SW480 (cell line): ENCODE measurements at places on chromosomes 16 and 17.

- no peak for DNase-seq
Observed at GRCh38 chr16:88550246-88550661, 19.9 kb upstream of the ZC3H18 start.

DNA sequence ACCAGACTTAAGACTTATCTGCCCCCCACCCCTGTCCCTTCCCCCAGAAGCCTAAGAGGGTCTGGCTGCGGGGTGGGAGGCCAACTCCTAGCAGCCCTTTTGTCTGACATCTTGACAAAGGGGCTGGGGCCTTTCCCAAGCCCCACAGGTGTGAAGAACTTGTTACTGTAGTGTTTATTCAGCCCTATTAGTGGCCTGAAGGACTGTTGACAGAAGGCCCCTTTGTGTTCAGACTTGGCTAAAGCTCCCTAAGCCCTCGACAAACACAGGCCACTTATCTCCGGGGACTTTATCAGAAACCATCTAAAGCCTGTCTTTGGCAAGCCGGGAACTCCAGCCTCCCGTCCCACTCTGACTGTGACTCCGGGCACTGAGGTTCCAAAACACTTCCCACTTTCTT is 129.8 kb downstream of the NTN1 start:
- no peak for DNase-seq

DNA sequence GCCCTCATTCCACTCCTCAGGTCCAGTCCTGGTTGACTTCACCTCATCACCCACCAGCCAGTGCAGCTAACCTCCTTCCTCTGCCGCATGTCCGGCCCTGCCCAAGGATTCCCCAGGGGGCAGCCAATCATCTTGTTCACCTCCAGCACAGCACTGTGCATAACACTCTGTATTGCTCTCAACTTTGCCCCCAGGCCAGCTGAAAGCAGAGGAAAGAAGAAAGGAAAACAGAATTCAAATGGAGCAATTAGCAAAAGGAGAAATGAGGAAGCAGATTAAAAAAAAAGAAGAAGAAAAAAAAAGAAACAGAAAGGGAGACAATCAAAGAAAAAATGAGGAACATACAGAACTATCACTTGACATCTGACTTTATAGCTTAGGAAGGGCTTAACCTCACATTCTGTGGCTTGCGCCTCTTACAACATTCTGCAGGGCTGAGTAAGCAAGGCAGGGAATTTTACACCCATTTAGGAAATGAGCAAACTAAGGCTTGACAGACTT is 26.1 kb downstream of the GAS7 start:
- no peak for DNase-seq

DNA sequence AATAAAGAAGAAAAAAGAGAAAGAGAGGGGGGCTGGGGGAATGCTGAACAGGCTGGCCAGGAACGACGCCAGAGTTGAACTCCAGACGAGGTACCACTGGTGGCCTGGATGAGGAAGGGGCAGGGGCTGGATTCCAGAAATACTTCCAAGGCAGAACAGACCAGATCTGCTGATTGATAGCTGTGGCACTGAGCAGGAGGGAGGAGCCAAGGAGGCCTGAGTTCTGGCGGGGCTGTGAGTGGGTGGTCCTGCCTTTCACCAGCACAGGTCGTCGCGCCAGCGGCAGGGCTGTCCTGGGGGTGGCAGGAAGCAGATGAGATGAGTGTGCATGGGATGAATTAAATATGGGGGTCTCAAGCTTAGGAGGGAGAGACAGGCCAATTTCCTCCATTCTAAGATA is 5.5 kb downstream of the CCDC42 start:
- DNase-seq = no peak

DNA sequence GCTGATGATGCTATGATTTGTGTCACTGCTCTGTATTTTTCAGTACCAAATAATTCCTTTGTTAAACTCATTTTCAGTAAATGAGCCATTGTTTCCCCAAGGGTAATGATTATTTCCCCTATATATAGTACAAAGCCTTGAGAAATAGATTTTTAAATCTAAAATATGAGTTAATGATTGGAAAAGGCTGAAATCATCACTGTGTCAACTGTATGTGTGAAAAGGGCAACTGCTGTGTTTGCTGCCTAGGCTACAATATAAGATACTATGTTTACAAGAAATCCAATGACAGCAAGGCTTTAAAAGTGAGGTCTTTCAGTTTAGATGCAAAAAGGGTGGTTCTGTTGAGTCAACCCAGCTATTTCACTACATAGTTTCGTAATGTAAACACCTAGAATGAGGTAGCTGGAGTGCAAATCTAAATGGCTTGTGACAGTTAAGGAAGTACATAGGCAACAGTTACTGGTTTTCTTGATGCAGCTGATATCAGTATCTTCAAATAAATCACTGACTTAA is 15.3 kb downstream of the NLK start:
- DNase-seq = no peak

- DNase-seq = no peak
Observed at GRCh38 chr17:70053241-70054234, 21.5 kb upstream of the KCNJ16 start.

- DNase-seq = no peak
Observed at GRCh38 chr17:82892899-82893565, 53.2 kb upstream of the ZNF750 start.

DNA sequence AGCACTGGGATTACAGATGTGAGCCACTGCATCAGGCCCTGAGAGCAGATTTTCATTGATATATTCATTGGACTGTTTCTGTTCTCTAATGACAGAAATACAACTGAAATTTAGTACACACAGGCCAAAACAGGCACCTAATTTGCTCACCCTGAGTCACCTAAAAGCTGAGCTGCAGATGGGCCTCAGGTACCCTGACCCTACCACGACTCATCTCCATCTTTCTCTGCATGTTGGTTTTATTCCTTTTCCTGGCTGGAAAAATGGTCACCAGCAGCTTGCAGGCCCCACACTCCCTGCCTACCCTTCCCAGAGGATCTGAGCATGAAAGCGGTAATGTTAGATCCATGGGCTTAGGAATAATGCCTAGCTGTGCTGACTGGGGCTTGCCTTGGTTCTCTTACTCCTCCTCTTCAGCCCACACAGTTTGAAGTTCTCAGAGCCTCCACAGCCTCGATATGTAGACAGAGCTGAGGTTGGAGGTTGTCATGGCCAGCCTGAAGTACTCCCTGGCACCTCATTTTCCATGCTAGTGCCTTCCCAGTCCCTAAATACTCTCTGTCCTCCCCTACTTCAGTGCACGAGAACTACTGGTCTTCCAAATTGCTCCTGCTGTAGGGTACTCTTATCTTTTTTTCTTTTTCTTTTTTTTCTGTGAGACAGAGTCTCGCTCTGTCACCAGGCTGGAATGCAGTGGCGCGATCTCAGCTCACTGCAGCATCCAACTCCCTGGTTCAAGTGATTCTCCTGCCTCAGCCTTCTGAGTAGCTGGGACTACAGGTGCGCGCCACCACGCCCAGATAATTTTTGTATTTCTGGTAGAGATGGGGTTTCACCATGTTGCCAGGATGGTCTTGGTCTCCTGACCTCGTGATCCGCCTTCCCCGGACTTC is 51.1 kb downstream of the CENPV start:
- DNase-seq = no peak

- DNase-seq = peak; percentile 37
Observed at GRCh38 chr16:50265260-50265659, 1.1 kb upstream of the ADCY7 start.

DNA sequence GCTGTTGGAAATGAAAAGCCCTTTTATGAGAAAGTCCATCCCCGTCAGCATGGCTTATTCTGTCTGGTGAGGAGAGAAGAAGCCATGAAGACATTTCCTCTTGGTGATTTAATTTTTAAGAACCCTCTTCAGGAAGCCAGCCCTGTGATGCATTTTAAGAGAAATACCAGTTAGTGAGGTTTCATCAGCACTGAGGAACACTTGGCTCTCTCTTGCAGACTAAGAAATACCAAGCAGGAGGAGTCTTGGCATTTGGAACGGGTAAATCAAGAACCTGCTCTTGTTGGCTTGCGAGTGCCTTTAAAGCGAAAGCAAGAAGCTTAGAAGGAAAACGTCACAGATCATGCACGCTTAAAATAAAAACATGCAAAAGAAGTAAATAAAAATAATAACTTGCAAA is 17.5 kb downstream of the RAB11FIP3 start:
- DNase-seq = no peak

DNA sequence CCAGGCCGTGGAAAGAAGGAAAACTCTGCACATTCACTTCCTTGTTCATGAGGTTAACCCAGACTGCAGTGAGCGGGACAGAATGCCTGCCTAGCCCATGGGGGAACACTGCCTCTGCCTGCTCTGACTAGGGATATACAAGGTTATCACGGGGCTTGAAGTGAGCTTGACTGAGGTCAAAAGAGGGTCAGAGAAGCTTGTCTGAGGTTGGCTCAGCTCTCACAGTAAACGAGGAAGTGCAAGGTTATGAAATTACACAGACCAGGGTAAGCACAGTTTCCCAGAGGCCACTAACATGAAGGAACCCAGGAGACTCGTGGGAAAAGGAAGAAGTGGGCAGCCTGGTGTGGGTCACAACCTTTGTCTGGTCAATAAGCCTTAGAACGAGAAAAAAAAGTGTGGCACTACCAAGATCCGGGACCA is 28.7 kb downstream of the HIC1 start:
- DNase-seq = no peak

DNA sequence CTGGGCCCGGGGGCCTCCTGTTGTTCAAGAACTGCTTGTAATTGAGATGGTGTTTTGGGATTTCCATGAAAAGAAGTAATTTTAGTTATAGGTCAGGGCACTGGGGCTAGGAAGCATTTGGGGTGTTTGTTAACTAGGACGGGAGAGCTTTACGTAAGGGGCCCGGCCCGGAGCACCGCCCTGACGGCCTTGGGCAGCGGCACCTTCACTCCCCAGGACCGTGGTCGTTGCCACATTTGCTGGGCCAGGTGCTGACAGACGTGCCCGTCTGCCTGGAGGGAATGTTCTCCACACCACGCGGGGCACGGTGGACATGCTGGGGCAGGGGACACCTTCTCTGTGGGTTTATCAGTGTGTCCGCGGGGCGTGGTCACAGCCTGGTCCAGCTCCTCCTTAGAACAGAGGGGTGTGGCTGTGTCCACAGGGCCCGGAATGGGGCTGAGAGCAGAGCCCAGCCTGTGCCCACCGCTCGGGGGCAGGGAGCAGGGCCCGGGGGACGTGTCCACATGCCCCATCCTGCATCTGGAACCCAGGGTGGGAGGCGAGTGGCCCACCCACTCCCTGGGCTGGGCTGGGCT is 57.7 kb downstream of the BAIAP2 start:
- no peak for DNase-seq

- peak; percentile 63 for DNase-seq
Observed at GRCh38 chr17:81712468-81713003, 452 bp downstream of the SLC25A10 start.

DNA sequence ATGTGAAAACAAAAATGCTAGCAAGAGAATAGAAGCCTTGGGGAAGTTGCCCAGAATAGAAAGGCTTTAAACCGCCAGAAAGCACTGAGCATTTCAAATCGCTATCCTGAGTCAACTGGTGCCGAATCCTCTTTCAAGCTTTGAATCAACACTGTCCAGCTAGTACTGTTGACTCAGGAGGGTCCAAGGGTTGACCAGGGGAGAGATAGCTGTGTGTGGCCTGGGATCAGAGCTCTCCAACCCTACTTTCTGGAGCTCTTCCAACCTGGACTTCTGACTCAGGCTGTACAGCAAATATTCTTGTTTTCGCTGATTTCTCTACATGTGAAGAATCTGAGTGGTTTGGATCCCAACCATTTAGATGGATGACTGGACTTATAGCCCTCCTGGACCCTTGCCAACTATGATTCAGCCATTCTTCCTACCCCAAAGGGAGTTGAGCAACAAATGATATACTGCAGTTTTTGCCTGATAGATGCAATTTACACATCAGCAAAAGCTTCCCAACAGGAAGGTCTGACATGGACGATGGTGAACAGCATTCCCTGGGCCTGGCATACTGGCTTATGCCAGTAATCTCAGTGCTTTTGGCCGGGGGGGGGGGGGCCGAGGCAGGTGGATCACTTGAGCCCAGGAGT is 154.0 kb upstream of the SDK2 start:
- peak; percentile 45 for DNase-seq

DNA sequence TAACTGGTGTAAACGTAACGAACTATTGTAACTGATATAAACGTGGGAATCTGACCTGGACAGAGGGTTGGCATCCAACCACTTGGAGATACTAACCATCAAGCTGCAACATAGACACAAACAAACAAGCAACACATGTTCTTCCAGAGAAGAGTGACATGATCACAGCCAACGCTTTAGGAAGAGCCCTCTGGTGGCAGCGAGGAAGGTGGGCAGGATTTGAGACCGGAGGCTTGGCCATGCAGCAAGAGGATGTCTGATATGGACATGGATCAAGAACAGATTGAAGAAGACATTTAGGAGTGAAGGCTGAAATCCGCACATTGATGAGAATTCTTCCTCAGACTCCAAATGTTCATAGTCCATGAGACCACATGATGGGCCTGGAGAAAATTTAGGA is 40.3 kb upstream of the TNRC6A start:
- DNase-seq = peak; percentile 58

DNA sequence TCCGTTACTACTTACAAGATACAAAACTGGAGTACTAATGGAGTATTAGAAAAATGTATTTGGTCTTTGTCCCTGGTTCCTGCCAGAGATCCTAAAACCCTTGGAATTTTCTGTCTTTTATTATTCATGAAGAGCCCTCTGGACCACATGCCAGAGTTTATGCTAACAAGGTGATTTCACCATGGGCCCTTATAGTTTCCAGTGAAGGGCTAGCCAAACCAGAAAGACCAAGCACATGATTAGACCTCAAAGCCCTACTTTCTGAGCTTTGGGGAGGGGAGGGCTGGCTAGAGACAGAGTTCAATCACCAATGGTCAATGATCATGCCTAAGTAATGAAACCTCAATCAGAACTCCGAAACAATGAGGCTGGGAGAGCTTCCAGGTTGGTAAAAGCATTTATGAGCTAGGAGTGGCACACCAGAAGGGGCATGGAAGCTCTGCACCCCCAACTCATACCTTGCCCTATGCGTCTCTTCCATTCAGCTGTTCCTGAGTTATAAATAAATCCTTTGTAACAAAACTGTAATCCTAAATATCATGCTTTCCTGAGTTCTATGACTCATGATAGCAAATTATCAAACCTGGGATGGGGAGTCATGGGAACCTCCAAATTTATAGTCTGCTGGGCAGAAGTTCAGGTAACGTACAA is 10.4 kb downstream of the DCUN1D3 start:
- no peak for DNase-seq

GRCh38 chr16:3971706-3972105 is 91.2 kb upstream of the CREBBP start:
- no peak for DNase-seq

DNA sequence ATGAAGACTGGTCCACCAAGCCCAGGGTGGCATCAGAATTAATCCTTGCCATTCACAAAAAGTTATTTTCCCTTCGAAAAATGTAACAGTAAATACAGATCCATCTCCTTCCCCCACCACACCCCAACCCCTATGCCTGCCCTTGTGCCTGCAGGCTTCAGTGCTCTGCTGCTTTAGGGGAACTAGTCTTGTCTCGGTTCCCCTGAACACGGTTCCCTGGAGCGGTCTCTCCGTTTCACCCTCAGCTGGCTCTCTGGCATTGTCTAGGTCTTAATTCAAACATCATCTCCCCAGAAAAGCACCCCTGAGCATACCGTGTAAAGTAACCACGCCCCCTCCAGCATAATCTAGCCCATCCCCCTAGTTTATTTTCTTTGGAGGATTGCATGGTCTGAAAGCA is 25.8 kb downstream of the EMP2 start:
- no peak for DNase-seq

- no peak for DNase-seq
Observed at GRCh38 chr17:81354954-81355347, 40.3 kb upstream of the BAHCC1 start.

- peak; percentile 74 for DNase-seq
Observed at GRCh38 chr17:41324180-41325075, 8.9 kb upstream of the KRTAP17-1 start.
